SJCRH30 (cell line): ENCODE measurements at places on chromosomes 7 and 10. TPM values are rescaled to one million over a fixed set of nuclear protein-coding genes. Genes with fewer than 3 reads are reported as not detected.

Gene GDF2
- not detected in 2 replicates for total RNA-seq

Gene PRSS37
- not detected in 2 replicates for total RNA-seq

GRCh38 chr10:22455068-22455857 lies 110.0 kb downstream of the SPAG6 start:
- H3K27ac ChIP-seq, result peak overlapping the region; percentile 88; the same call in 1 of the 2 replicates
- H3K4me1 ChIP-seq, result peaks cover 26% of the 10 kb centered on the region

Gene PRTFDC1
- total RNA-seq, result 0.08 TPM in 1 of 2 replicates, not detected in the other

DNA sequence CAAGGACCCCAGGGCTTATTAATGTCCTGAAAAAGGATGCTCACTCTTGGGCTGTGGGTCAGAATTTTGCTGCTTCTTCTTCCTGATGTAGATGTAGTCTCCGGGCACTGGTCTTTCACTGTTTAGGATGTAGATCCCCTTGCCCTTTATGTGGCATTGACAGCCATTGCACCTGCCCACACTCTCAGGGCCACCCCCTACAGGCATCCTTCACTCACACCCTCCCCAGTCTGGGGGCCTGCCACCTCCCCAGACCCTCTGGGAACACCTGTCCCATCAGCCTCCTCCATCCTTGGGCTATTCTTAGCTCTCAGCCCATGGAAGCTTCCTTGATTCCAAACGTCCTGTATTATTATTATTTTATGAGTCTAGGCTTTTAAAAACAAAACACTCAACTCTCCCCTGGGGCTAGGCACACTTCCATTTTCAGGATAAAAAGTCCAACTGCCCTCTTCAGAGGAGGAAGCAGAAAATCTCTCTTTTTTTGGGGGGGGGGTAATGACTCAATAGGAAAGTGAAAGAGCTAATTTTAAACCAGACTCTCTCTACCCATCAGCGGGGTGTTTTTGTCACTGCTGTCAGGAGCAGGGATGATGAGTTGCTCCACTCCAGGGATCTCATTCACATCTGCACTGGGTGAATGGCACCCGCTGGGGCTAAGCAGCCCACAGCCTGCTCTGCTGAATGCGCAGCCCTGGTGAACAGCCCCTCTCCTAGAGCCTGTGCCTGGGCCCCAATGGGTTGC lies 11.5 kb upstream of the KLRG2 start:
- H3K27me3 ChIP-seq, result no peaks in the 10 kb centered on the region; the same call in 1 of the 2 replicates
- H3K27ac ChIP-seq, result no peak overlapping the region
- H3K4me3 ChIP-seq, result no peak overlapping the region
- H3K36me3 ChIP-seq, result no peaks in the 10 kb centered on the region
- no peaks in the 10 kb centered on the region for H3K4me1 ChIP-seq

- H3K4me3 ChIP-seq, result no peak overlapping the region
- H3K36me3 ChIP-seq, result no peaks in the 10 kb centered on the region
- DNase-seq, result no peak
- no peak overlapping the region for H3K27ac ChIP-seq
- no peaks in the 10 kb centered on the region for H3K27me3 ChIP-seq
- no peaks in the 10 kb centered on the region for H3K4me1 ChIP-seq
These were observed 54.3 kb downstream of the DPYSL4 start for GRCh38 chr10:132241086-132241485.

Gene ADCYAP1R1
- total RNA-seq, result not detected in 2 replicates

- H3K27me3 ChIP-seq, result no peaks in the 10 kb centered on the region
- peaks cover 69% of the 10 kb centered on the region for H3K36me3 ChIP-seq
- H3K4me3 ChIP-seq, result no peak overlapping the region
- H3K4me1 ChIP-seq, result no peaks in the 10 kb centered on the region
- no peak for DNase-seq
These were observed 36.1 kb downstream of the DCLRE1C start for GRCh38 chr10:14917827-14918226.

DNA sequence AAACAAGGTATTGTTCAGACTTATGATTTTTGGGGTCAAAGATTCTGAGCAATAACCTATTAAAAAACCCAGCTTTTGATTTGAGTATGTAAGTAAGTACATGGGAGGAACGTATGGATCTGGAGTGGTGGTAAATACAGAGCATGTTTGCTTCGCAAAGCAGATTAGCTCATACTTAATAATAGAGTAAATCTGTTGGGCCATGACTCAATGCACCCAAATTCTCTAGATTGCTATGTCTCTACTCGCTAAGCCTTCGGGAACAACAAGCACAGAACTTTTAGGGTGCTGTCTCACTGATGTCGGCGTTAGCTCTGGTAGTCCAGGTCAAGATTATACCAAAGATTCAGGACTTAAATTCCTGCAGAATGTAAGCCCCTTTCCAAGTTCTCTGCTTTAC lies 807 bp upstream of the MINPP1 start:
- peak overlapping the region; percentile 56; the same call in 1 of the 2 replicates for H3K27ac ChIP-seq
- DNase-seq, result no peak
- 0 out of 2 replicates have a peak, but pooled peaks cover 2% of the 10 kb centered on the region for H3K36me3 ChIP-seq
- no peaks in the 10 kb centered on the region for H3K27me3 ChIP-seq
- H3K4me1 ChIP-seq, result peaks cover 6% of the 10 kb centered on the region; the same call in 1 of the 2 replicates
- peak overlapping the region; percentile 80 for H3K4me3 ChIP-seq

DNA sequence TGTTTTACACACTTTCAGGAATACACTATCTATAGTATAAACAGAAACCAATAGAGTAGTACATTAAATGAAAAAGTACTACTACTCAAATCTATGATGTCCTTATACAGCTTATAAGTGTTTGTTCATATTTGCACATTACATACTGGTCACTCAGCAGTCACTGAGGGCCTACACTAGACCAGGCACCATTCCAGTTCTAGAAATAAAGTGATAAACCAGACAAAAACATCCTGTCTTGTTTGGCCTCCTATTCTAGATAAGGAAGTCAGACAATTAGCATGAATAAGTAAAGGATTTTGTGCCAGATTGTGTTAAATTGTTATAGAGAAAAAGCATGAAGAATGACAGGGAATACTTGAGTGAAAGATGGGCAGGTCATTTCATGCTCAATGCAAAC lies 219.0 kb downstream of the CRPPA start:
- no peaks in the 10 kb centered on the region for H3K36me3 ChIP-seq
- no peak overlapping the region for H3K4me3 ChIP-seq

DNA sequence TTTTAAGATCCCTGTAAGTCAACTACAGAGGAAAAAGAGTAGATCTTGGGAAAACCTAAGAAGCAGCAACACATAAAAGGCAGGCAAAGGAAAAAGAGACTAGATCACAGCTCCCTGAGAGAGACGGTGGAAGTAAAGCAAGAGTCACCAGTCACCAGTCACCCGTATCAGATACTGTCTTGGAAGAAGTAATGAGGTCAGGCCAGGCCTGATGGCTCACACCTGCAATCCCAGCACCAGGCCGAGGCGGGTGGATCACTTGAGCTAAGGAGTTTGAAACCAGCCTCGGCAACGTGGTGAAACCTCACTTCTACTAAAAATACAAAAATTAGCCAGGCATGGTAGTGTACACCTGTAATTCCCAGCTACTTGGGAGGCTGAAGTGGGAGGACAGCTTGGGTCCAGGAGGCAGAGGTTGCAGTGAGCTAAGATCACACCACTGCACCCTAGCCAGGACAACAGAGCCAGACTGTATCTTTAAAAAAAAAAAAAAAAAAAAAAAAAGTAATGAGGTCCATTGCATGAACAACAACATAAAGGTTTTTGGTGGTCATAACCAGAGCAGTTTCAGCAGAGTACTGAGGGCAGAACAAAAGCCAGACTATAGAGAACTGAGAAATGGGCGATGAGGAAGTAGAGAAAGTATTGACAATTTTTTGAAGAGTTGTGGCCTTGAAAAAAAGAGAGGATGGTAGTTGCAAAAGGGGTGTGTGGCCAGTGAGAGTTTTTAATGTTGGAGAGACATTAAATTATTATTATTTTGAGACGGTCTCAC lies 16.9 kb downstream of the ZNF713 start:
- DNase-seq, result no peak
- H3K36me3 ChIP-seq, result peaks cover 18% of the 10 kb centered on the region
- no peak overlapping the region for H3K27ac ChIP-seq
- H3K27me3 ChIP-seq, result no peaks in the 10 kb centered on the region

DNA sequence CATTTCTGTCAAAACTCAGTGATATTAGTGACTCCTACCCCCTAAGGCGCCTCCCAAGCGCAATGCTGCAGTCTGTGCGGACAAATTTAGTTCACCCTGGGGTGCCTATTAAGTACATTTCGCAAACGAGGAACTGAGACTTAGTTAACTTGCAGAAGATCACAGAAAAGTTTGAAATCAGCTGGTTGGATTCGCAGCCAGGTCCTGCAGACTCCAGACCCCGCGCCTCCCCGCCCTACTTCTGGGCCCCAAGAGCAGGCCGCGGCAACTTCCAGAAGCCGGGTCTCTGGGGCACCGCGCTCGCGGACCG lies 588 bp downstream of the CYREN start:
- H3K4me1 ChIP-seq, result no peaks in the 10 kb centered on the region
- no peak for DNase-seq
- H3K36me3 ChIP-seq, result peaks cover 31% of the 10 kb centered on the region
- H3K4me3 ChIP-seq, result peak overlapping the region; percentile 89
- H3K27ac ChIP-seq, result peak overlapping the region; percentile 88

DNA sequence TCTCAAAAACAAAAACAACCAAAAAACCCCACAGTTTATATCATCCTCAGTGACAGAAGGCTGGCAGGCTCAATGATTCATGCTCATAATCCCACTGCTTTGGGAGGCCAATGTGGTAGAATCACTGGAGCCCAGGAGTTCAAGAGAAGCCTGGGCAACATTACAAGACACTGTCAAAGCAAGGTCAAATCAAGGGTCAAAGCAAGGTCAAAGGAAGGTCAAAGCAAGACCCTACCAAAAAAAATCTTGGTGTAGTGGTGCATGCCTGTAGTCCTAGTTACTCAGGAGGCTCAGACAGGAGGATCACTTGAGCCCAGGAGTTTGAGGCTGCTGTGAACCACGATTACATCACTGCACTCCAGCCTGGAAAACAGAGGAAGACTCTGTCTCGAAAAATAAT lies 14.2 kb upstream of the NPC1L1 start:
- H3K4me1 ChIP-seq, result no peaks in the 10 kb centered on the region; the same call in 1 of the 2 replicates
- H3K4me3 ChIP-seq, result no peak overlapping the region
- H3K27ac ChIP-seq, result no peak overlapping the region
- H3K27me3 ChIP-seq, result no peaks in the 10 kb centered on the region
- no peaks in the 10 kb centered on the region for H3K36me3 ChIP-seq
- no peak for DNase-seq

GRCh38 chr7:146892151-146892550 lies 775.5 kb downstream of the CNTNAP2 start:
- H3K36me3 ChIP-seq, result no peaks in the 10 kb centered on the region
- no peak overlapping the region for H3K4me3 ChIP-seq
- peak; percentile 2 for DNase-seq
- no peak overlapping the region for H3K27ac ChIP-seq
- no peaks in the 10 kb centered on the region for H3K4me1 ChIP-seq

- peak overlapping the region; percentile 24; the same call in 1 of the 2 replicates for H3K27ac ChIP-seq
- peak; percentile 67 for DNase-seq
- no peak overlapping the region for H3K4me3 ChIP-seq
- no peaks in the 10 kb centered on the region for H3K36me3 ChIP-seq
- peaks cover 14% of the 10 kb centered on the region for H3K4me1 ChIP-seq
These were observed 461.4 kb upstream of the POT1 start for GRCh38 chr7:125390981-125391380.

GRCh38 chr7:112360681-112361080 lies 89.6 kb upstream of the IFRD1 start:
- no peak overlapping the region for H3K4me3 ChIP-seq
- no peaks in the 10 kb centered on the region for H3K4me1 ChIP-seq
- H3K36me3 ChIP-seq, result no peaks in the 10 kb centered on the region
- H3K27me3 ChIP-seq, result no peaks in the 10 kb centered on the region
- no peak for DNase-seq
